ENCODE measurements at places on chromosomes 16 and 17.

DNA sequence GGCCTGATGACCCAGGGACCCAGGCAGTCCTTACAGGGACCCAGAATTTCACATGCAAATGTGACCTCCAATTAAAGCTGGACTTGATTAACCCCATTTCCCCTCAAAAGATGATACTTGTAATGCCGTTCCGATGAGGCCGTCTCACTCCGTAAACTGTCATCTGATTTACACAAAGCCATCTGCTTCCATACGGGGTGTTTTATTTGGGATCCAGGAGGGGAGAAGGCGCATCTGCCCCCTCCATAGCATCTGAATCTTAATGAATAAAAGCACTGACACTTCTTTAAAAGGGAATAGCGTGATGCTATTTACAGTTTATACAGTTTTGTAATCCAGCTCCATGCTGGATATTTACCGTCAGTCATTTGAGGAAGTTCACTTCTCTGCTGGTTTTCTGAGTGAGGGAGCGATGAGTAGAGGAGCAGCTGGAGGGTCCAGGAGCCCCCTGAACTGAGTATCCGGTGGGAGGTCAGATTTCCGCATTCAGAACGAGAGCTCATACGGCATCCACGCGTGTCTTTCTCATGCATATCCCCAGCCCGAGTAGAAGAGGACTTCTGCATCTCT, 452.7 kb downstream of the WWOX start:
- no peak for DNase-seq

DNA sequence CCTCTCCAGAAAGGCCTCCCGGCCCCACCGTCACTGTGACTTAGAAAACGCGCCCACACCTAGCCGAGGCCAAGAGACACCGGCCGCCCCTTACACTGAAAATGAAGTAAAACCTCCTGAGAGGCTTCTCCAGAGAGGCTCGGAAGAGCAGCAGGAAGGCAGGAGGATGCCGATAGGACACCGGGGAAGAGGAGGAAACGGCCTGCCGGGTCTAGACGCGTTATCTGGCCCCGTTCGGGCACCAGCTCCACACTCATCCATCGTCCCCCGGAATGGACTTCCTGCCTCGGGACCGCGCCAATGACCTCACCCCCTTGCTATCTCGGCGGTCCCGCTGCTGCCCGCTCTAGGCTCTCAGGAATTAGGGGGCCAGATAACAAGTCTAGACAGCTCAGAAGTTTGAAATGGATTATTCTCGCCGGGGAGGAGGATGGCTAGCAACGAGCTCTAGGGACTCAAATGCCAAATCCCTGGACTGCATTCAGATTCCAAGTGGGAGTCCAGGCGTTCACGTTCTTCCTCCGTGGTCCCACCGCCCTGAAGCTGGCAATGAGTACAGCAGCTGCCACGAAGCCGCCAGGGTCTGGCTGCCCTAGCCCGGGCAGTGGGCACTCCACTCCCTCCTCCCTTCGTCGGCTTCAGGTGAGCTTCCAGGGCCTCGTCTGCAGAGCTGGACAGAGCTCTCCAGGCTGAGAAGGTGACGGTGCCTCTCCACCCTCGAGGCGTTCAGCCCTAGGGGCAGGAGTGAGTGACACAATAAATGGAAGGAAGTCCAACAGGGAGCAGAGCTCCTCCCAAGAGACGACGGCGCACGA, 350.9 kb downstream of the FOXL1 start:
- no peak for DNase-seq

DNA sequence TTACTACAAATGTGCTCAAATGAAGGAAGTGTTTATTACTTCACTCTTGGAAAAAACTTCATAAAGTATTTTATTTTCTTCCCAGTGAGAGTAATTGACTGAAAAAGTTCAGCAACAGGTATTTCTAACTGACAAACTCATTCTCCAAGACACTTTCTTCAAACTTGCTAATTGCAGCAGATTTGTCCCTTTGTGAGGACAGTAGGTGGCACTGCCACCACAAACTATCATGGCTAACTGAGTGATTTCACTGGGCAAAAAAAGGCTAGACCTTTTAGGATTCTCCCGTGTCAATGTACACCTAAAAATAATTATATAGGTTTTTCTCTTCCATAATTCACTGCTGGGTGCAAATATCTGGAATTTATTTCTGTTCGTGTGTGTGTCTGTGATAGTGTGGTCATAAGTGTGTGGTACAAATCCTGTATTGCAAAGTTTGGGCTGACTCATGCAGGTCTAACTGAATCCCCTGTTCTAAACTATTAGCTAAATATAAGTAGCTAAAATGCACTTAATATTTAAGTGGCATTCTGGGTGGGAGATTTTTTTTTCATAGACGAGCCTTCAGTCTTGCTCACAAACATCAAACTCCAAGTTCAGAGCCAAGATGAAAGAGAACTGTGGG, 3.9 kb downstream of the HS3ST3A1 start:
- no peak for DNase-seq

GRCh38 chr17:1643999-1644492, 1.5 kb downstream of the SCARF1 start:
- DNase-seq = no peak

DNA sequence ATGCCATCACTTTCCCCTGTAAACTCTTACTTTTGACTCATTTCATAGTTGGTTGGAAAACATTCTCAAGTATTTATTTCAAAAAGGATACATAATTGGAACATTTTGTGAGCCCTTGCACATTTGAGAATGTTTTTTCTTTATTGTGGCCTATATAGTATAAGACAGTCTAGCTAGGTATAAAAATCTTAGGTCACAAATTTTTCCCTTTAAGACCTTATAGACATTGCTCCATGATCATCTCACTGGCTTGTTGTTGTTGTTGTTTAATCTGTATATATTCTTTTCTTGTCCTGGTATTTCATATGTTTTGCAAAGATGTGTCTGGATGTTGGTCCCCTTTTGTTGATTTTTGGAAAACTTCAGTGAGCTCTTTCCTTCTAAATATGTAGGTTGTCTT, 194.2 kb downstream of the NTN1 start:
- DNase-seq = no peak

DNA sequence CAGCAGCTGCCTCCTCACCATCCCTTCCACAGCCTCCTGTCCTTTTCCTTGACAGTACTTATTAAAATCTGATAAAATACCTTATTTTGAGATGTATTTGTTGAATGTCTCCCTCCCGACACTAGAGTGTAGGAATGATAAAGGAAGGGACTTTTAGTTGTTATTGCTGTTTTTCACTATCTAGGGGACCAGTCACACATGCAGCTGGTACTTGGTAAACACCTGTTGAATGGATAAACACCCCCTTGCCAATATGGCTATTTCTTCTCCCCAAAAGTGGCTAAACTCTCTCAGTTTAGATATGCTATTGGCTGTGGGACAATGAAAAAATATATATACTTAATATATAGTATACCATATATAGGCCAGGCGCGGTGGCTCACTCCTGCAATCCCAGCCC, 96.7 kb downstream of the STX8 start:
- no peak for DNase-seq

DNA sequence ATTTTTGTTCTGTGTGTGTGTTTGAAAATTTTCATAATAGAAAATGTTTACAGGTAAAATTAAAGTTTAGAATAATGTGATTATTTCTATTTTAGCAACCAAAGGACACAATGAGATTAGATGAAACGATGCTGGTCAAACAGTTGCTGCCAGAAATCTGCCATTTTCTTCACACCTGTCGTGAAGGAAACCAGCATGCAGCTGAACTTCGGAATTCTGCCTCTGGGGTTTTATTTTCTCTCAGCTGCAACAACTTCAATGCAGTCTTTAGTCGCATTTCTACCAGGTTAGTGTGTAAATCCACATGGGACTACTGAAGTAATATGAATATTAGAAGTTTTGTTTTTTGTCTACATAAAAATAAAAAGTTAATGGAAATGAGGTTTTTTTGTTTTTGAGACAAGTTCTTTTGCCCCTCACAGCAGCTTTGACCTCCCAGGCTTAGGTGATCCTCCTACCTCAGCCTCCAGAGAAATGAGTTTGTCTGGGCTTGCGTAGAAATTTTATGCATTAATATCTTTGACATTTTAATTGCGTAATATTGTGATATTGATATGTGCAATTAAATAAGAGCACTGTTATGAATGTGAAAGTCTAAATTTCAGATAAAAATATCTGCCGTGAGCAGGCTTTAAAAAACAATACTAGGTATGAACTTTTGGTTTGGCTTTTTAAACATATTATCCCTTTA, 68.5 kb downstream of the NF1 start:
- no peak for DNase-seq

- no peak for DNase-seq
Observed at GRCh38 chr16:30166202-30166902, 17.1 kb upstream of the CORO1A start.

GRCh38 chr17:62827746-62828485, 19.8 kb upstream of the MARCHF10 start:
- no peak for DNase-seq

GRCh38 chr17:63932721-63933120, 590 bp upstream of the CD79B start:
- DNase-seq = no peak

DNA sequence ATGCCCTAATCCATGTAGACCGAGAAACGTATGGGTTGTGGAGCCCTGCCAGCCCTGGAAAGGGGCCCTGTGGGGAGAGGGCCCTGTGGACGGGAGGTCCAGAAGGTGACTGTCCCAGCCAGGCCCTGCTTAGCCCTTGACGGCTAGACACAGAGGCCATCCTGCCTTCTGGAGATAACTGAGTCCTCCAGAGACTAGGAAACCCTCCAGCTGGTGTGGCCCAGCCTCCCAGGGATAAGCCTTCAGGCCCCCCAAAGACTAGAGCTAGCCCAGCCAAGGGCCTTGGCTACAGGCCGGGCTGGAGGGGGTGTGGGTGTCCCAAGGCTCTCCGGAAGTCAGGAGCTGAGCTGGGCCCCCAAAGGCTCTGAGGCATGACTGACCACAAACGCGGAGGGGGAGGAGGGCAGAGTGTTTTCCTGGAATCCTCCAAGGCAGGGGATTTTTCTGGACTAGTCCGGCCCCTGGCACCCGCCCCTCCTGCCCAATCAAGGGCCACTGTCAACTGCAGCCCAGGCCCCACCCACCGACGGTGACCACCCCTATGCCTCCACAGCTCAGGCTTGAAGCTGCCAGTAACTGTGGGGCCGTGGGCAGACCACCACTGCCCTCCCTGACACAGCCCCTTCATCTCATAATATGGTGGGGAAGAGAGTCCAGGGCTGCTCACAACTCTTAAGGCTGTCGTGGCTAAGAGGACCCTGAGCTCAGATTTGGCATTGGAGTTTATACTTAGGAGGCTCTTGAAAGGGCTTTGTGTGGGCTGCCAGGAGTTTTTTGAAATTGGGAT, 885 bp upstream of the VASN start:
- DNase-seq = no peak

- no peak for DNase-seq
Observed at GRCh38 chr16:46812781-46813540, 18.0 kb downstream of the C16orf87 start.

DNA sequence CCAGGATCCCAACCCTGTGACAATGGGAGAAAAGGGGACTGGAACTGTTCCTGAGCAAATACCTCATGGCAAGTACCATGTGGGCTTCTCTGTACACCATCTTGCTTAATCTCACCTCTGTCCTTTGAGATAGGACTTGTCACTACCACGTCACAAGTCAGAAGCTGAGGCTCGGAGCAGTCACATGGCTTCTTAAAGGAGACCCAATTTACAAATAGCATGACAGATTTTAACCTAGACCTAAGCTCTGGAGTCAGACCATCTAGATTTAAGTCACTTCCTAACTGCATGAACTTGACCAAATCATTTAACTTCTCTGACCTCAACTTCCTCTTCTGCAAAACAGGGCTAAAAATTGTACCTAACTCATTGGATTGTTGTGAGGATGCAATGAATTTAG, 36.0 kb upstream of the CCL1 start:
- DNase-seq = no peak

DNA sequence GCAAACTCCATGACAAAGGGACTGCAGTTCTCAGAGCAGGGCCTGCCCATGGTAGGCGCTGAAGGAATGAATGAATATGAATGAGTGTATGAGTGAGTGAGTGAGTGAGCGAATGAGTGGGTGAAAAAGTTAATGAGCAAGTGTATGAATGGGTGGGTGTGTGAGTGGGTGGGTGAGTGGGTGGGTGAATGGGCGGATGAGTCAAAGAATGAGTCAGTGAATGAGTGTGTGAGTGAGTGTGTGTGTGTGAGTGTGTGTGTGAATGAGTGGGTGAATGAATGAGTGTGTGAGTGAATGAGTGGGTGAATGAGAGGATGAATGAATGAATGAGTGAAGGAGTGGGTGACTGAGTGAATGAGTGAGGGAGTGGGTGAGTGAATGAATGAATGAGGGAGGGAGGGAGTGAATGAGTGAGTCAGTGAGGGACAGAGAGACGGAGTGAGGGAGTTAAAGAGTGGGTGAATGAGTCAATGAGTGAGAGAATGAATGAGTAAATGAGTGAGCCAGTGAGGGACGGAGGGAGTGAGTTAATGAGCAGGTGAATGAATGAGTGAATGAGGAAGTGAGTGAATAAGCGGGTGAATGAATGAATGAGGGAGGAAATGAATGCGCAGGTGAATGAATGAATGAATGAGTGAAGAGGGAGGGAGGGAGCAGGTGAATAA, 11.1 kb upstream of the CHMP6 start:
- DNase-seq = no peak

DNA sequence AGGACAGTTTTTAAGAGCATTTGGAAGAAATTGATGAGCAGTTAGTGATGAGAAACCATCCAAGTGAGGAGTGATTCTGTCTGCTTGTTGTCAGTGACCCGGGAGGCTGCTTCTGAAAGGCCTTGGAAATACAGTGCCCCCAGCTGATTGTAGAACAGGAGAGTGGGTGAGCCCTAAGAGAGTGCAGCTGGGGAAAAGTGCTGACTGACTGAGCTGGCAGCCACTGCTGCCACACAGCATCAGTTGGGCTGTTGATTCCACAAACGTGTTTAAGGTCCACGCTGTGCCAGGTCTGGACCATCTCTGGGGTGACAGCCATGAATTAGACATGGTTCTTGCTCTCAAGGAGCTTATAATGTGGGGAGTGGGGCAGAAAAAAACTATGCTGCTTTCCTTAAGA, 18.9 kb downstream of the NUP93 start:
- no peak for DNase-seq

GRCh38 chr17:62164747-62165722, 100.0 kb upstream of the MED13 start:
- DNase-seq = no peak

- DNase-seq = no peak
Observed at GRCh38 chr17:13153036-13153435, 135.2 kb upstream of the ELAC2 start.

- DNase-seq = no peak
Observed at GRCh38 chr16:72012607-72013006, 4.1 kb downstream of the DHODH start.

- no peak for DNase-seq
Observed at GRCh38 chr16:30924076-30924912, 922 bp downstream of the FBXL19 start.

All from RWPE2 (cell line).